A172 (cell line): ENCODE measurements at places on chromosomes 11 and 22. TPM values are rescaled to one million over a fixed set of nuclear protein-coding genes. Genes with fewer than 3 reads are reported as not detected.

Gene CD59
- total RNA-seq, result 615 and 682 TPM in 2 replicates

Gene SYT7
- total RNA-seq, result 0.12 and 0.26 TPM in 2 replicates

Gene FIBP
- total RNA-seq, result 131 and 171 TPM in 2 replicates

Gene TRPM5
- not detected in 2 replicates for total RNA-seq

GRCh38 chr11:91749251-91749650 is 475.4 kb upstream of the FAT3 start:
- peak; percentile 1 for DNase-seq

DNA sequence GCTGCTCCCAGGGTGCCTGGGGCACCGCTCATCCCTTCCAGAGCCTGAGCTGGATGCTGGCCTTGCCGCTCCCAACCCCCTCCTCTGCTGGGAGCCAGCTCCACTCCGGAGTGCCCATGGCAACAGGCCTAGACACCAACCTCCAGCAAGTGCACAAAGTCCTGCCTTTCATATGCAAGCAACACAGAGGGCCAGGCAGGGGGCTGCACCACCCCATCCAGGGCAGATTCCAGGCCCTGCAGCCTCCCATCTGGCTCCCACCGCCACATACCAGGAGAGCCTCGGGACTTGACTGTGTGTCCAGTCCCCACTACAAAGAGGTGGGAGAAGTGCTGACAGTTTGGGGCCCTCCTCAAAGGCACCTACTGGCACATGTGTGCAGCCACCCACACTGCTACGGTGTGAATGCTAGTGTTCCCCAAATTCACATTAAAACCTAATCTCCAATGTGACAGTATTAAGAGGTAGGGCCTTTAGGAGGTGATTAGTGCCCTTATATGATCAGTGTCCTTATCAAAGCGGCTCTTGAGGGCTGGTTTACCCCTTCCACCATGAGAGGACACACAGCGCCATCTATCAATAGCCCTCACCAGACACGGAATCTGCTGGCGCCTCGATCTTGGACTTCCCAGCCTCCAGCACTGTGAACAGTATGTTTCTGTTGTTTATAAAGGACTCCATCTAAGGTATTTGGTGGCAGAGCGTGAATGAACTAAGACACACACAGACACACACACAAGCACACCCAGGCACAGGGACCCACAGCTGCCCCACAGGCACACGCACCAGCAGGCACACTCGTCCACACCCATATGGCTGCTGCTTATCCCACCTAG is 16.2 kb downstream of the ARVCF start:
- no peak for DNase-seq

GRCh38 chr11:66159324-66159984 is 89.4 kb downstream of the PACS1 start:
- DNase-seq, result no peak

DNA sequence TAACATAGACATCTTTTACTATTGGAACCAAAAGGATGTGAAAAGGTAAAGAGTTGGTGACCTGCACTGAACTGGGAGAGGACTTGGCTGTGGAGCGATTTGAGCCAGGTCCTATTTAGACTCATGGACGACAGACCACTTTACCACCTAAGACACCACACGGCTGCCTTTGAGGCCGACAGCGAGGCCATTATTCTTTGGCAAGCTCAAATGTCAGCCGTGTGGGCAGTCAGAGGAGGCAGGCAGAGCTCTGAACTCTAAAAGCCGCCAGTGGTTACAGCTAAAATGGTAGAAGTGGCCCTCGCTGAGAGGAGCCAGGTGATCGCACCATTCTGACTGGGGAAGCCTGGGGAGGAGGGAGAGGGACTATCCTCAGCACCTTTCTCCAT is 50.5 kb downstream of the SCUBE1 start:
- no peak for DNase-seq

DNA sequence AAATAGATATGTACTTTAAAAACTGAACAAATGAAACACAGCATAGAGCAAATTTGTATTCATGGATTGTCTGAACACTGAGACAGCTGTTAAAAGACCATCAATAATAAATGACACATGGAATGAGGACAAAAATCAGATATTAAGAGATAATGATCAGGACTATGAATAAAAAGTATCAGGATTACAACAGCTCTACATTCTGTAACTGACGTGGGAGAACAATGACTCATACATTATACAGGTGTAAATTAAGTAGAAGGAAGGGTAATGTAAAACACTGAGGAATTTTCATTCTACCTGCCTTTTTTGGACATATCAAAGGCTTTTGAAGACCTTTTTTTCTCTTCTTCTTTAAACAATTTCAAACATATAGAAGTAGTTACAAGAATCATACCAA is 310.9 kb upstream of the ANO3 start:
- no peak for DNase-seq
